ENCODE measurements at places on chromosomes 5 and 9.

GRCh38 chr5:38257308-38258041 lies 884 bp upstream of the EGFLAM start:
- no peak for DNase-seq

GRCh38 chr9:99878651-99879050 lies 27.8 kb upstream of the STX17 start:
- no peak for DNase-seq

DNA sequence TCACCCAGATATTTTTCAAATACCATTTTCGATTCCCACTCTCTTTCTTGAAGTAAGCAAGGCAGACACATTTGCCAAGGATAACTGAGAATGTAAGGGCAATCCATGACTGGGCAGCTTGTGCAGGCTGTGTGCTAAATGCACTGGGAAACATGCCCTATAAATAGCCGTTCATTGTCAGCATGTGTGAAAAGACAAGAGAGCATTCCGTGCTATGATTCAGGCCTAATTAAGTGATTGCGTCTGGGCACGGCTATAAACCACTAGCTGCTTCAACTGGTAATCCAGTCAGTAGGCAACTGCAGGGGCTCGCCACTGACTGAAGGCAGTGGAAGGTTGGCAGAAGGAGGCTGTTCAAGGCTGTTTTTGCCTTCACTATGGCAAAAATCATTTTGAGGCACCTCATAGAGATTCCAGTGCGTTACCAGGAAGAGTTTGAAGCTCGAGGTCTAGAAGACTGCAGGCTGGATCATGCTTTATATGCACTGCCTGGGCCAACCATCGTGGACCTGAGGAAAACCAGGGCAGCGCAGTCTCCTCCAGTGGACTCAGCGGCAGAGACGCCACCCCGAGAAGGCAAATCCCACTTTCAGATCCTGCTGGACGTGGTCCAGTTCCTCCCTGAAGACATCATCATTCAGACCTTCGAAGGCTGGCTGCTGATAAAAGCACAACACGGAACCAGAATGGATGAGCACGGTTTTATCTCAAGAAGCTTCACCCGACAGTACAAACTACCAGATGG lies at the start of gene HSPB3:
Gene HSPB3, plus strand, starts transcription at position 287 of the 745 bp plus-strand sequence. Its CDS starts 91 bp downstream, at position 378.
- DNase-seq, result no peak

GRCh38 chr5:180815293-180815917 lies 12.8 kb upstream of the MGAT1 start:
- no peak for DNase-seq

GRCh38 chr5:68529581-68529980 lies 314.0 kb downstream of the PIK3R1 start:
- DNase-seq, result no peak

- no peak for DNase-seq
These were observed at the start of gene RAI14 for GRCh38 chr5:34656001-34656699. Gene RAI14 (plus strand): TSS chr5:34656328. CDS start chr5:34686920, 30,592 bp downstream.

All from NAMALWA (cell line).